Hematopoietic multipotent progenitor cell treated with erythropoietin and hydrocortisone succinate and interleukin-3 and kit ligand, for 6 days (in vitro differentiated cells): ENCODE measurements at places on chromosomes 6 and 20.
A peak's percentile ranks its signal among the peaks of the same experiment; 100 is the strongest.

DNA sequence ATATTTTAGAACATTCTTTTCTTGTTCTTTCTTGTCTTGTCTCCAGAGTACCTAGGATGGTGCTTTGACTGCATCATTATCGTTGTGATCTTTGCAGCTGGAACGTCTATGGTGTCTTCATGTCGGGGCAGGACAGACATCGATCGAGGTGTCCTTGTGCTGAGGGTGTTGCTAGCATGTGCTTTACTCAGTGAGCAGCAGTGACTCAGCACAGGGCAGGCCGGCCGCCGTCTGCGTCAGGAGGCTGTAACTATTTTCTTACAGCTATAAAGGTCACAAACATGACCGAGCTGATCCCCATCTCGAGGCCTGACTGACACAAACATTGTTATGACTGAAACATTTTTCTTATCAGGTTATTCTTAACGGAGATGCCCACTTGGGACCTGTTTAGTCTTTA lies 14.9 kb upstream of the CTCFL start:
- no peak for DNase-seq

DNA sequence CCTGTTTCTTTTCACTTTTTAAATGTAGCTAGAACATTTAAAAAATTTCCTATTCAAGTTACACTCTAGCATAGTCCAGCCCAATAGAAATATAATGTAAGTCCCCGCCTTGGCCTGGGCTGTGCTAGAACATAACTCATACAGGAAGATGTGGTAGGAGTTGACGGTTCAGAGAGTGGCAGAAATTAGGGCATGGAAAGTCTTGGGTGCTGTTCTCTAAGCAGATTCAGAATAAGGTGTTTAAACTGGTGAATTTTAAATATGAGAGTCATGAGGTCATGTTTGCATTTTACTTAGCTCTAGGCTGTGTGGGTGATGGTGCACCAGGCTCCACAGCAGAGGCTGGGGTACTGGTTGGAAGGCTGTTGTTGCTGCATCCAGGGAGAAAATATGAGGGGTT lies 256.5 kb downstream of the FARS2 start:
- no peak for DNase-seq

DNA sequence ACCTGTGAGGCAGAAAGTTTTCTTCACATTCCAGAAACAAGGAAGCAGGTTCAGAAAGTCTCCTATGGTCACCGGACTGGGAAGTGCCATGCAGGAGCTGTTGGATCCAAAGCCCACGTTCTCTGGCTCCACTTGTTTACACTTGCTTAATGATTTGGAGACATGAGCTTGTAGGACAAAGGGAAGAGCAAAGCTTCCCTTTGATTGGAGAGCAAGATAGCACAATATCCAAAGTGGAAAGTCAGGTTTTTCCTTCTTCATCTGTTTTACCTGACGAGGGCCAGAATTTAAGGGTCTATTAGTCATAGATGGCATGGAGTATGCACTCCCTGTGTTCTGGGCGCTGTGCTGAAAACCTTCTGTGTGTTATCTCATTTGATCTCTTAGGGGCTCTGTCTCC lies 81.2 kb downstream of the PDE7B start:
- no peak for DNase-seq

- no peak for DNase-seq
Observed at GRCh38 chr6:34094474-34095135, 51.3 kb downstream of the GRM4 start.

- no peak for DNase-seq
Observed at GRCh38 chr6:137973201-137973600, 106.1 kb downstream of the TNFAIP3 start.

GRCh38 chr6:114520976-114521375 lies 178.2 kb upstream of the HS3ST5 start:
- DNase-seq = no peak

- DNase-seq = peak; percentile 68
Observed at GRCh38 chr20:4025679-4026078, 10.3 kb upstream of the RNF24 start.

DNA sequence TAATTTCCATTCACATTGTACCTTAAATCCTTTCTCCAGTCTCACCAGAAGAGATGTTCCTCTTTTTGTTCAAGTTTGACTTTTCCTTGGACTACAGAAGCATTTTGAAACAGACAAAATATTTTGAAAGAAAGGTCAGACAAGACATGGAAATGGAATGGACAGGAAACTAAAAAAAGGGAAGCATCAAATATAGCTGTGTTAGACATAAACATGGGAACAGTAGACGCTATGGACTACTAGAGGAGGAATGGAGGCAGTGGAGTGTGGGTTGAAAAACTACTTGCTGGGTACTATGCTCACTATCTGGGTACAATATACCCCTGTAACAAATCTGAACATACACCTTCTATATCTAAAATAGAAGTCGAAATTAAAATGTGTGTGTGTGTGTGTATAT lies 4.1 kb upstream of the FAM135A start:
- no peak for DNase-seq

- DNase-seq = no peak
Observed at GRCh38 chr20:57291003-57291402, 24.6 kb upstream of the BMP7 start.

DNA sequence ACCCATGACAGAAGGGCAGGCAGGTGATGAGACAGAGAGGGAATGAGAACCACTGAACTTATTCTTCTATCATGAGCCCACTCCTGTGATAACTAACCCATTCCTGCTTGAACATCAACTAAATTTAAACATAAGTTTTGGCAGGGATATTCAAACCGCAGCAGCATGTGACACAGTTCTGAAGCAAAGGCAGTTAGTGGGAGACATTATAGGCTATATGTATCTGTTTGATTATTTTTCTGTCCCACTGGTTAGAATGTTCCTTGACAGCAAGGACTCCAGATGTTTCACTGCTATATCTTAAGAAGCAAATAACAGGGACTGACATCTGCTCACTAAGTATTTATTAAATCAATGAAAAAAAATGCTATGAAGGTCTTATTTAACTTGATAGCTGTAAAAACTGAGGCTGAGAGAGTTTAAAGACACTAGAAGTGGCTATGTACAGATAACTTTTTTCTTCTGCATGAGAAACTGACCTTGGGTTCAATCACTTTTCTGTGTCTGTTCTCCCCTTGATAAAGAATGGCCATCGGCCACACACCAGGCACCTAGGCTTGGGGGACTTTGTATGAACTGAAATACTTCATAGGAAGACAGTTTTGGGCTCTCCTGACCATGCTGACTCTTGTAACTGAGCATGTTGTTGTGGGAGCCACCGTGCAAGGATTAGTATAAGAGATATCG lies 90.9 kb downstream of the CEP162 start:
- no peak for DNase-seq

GRCh38 chr6:135604035-135604860 lies 106.7 kb upstream of the AHI1 start:
- DNase-seq = no peak

GRCh38 chr6:92446052-92446451 lies 973.3 kb downstream of the EPHA7 start:
- no peak for DNase-seq

DNA sequence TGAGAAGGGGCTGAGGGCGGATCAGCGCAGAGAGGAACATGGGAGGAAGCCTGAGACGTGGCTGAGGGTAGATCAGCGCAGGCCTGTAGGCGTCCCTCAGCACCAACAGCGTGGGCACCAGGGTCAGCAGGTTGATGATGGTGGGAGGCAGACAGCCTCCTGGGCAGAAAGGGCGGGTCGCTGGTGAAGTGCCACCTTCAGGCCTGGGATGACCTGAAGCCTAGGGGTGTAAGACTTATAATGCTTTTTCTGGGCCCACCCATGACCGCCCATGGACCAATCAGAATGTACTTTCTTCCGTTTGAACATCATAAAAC lies 462.1 kb downstream of the TBC1D32 start:
- DNase-seq = no peak

DNA sequence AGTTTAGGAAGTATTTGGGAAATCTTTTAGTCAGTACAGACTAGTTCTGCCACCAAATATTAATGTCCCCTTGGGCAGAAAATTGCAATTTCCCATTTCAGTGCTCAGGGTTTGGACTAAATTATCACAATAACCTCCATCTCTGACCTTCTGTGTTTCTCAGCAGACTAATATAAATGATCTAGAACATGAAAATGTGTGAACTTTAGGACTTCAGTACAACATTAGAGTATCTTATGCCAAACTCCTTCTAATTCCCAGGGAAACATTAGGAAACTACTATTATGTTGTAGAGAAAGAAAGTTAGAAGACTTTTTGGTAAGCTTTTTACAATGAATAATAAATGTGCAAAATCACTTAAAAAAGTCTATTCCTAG lies 1087.6 kb upstream of the CITED2 start:
- no peak for DNase-seq

GRCh38 chr6:43837507-43837906 lies 67.5 kb downstream of the VEGFA start:
- no peak for DNase-seq

DNA sequence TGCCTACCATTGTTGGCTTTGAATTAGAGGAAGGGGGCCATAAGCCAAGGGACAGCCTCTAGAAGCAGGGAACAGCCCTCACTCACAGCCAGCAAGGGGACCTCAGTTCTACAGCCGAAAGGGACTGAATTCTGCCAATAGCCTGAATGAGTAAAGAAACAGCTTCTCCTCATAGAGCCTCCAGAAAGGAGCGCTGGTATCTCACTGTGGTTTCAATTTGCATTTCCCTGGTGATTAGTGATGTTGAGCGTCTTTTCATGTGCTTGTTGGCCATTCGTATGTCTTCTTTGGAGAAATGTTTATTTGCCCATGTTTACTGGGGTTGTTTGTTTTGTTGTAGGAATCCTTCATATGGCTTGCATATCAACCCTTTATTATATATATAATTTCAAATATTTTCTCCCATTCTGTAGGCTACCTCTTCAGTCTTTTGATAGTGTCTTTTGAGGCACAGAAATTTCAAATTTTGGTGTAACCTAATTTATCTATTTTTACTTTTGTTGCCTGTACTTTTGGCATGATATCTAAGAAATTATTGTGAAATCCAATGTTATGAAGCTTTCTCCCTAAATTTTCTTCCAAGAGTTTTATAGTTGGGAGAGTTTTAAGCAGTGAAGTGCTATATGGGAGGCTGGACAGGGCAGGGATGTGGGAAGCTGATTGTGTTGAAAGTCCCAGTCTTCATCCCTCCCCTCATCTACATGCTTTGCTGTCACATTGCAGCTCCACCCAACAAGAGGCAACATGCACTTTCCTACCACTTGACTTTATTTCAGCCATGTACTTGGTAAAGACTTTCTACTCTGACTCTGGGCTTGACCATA lies 82.3 kb upstream of the SHLD1 start:
- no peak for DNase-seq

- DNase-seq = no peak
Observed at GRCh38 chr20:19121463-19121862, 91.0 kb upstream of the SLC24A3 start.

DNA sequence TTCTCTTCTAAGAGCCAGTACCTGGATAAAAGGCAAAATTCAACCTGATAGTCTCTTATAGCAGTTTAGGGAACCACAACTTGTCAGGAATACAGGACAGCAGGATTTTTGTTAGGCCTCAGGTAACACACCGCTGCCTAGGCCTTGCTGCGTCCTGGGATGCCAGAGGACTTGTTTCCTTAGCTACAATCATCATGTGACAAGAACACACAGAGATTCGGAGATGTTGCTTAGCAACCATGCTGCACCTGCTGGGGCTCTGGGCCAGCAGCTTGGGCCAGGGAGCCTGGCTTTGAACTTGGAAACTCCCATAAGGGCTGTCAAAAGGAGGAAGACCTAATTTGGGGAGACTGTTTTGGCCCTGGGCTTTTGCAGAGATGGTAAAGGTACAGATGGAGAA lies 36.1 kb upstream of the CHD6 start:
- no peak for DNase-seq

DNA sequence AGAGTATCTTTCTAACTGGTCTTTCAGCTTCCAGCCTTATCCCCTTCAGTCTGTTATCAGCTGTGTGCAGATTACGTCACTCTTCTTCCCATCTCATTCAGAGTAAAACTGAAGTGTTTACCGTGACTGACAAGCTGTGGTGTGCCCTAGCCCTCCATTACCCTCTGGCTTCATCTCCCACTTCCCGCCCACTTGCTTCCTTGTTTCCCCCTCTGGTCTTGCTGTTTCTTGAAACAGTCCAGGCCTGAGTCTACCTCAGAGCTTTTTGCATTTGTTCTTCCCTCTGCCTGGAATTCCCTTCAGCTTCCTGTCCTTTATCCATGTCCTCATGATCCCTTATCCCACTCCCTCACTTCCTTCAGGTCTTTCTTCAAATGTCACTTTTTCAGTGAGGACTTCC lies 66.9 kb downstream of the CARMIL1 start:
- no peak for DNase-seq

DNA sequence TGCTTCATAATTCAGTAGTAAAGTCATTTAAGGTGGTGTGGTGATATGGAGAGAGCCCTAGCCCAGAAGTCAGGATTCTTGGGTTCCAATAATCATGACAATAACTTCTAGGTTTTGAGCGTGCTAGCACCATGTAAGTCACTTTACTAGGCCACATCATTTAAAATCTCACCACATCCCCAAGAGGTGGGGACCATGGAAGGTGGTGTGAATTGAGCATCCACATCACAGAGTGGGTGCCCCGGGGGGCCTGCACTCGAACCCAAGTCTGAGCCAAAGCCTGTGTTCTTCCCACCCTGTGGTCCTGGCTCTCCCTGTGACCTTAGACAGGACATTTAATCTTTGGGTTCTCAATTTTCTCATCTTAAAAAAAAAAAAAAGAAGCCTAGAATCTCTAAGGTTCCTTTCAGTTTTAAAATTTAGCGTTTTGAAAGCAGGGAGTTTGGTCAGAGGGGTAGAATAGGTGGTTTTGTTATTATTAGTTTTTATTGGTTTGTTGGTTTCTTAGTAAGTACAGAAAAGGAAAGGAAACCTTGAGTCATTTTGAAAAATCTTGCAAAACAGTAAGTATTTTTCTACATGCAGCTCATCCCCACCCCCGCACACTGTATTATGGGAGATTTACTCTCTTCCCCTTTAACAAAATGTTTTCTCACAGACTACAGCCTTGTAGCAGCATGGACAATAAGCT lies 26.4 kb downstream of the ARMC2 start:
- DNase-seq = peak; percentile 49

DNA sequence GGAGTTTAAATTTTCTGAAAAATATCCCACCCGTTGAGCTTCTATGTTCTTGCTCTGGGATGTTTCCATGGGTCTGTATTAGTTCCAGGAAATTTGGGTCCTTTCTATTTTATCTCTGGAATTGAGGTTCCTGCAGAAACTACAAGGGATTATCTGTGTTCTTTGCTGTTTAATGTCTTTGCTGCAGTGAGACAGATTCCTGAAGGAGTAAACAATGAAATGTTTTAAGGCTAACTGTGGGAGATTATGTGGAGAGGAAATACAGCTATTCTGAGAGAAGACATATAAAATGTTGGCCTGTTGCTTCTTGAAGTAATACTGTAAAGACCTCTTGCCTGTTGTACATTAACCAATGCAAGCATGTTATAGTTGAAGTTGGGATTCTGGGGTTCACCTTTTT lies 43.5 kb downstream of the SAMD5 start:
- DNase-seq = no peak

DNA sequence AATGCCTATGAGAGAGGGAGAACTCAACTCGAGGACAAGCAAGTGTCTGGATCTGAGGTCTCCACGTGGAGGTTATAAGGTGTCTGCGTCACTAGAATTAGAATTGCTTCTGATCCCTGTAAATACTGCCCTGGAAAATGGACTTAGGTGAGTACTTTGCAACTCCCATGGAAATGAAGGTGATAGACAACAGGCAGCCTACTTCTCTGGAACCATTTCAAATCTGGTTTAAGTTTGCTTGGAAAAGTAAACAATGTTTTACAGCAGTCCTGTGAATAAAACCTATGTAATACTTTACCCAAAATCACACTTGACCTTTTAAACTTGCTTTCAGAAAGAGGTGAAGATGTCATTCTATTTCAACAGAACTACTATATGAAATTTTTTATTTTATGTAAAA lies 70.1 kb upstream of the TENT5A start:
- DNase-seq = no peak

GRCh38 chr6:43221046-43221972 lies 8.0 kb downstream of the DNPH1 start:
- DNase-seq = no peak
